ENCODE measurements at places on chromosomes 6 and 20.

DNA sequence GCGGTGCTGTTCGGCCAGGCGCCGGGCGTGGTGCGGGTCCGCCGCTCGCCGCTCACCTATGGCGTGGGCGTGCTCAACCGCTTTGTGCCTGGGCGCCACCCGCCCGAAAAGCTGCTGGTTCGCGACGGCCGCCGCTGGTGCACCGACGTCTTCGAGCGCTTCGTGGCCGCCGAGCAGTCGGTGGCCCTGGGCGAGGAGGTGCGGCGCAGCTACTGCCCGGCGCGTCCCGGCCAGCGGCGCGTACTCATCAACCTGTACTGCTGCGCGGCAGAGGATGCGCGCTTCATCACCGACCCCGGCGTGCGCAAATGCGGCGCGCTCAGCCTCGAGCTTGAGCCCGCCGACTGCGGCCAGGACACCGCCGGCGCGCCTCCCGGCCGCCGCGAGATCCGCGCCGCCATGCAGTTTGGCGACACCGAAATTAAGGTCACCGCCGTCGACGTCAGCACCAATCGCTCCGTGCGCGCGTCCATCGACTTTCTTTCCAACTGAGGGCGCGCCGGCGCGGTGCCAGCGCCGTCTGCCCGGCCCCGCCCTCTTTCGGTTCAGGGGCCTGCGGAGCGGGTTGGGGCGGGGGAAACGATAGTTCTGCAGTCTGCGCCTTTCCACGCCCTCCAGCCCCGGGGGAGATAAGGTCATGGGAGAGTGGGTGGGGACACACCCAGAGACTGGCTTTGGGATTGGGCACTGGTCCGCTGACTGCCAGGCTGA is 15.7 kb downstream of the ADISSP start:
- peak; percentile 33 for DNase-seq

DNA sequence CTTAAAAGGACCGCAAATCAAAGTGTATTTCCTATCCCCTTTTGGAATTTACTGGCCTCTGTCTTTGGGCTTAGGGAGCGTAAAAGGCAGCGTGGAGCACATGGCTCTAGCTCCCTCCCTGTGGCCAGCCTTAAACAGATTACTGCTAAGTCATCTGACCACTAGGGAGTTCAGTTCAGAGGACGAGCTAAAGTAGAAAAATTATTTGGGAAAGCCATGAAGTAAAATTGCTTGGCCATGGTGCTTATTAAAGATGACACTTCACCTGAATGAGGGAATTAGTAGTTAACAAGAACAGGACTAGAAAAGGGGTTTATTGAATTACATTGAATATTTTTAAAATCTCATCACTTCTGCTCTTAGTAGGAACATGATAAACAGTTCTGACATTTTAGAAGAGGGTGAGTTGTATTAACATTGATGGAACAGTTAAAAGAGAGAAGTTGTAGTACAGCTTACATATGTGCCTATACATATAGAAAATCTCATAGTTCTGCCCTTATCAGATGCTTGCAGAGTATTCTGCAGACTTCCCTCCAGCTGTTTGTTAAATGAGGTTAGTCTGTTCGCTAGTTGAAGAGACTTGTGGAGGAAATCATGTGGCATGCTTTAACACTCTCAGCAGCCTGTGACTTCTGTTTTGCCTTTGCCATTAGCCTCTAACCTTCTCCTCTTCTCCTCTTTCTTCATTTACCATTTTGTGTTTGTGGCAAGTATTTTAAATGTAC is 31.2 kb upstream of the MAPK13 start:
- no peak for DNase-seq

- peak; percentile 46 for DNase-seq
Observed at GRCh38 chr20:48668451-48668946, 159.3 kb downstream of the PREX1 start.

DNA sequence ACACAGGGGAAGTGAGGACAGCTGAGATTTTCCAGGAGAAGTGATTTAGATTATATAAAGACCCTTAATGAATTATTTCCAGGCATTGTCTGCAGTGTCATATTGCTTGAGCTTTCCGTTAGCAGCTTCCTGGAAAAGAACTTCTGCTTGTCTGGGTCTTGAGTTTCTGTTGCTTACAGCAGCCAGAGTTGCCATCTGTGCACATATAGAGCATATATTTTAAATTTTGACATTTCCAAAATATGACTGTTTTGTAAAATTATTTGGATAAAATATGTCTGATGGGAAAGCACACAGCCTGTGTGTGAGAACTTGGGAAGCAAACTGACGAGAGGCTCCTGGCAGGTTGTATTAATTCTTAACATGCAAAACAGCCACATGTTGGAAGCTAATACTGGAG is 21.0 kb upstream of the NKX2-2 start:
- no peak for DNase-seq

GRCh38 chr6:139027620-139028182 is 844 bp upstream of the ABRACL start:
- DNase-seq: no peak

DNA sequence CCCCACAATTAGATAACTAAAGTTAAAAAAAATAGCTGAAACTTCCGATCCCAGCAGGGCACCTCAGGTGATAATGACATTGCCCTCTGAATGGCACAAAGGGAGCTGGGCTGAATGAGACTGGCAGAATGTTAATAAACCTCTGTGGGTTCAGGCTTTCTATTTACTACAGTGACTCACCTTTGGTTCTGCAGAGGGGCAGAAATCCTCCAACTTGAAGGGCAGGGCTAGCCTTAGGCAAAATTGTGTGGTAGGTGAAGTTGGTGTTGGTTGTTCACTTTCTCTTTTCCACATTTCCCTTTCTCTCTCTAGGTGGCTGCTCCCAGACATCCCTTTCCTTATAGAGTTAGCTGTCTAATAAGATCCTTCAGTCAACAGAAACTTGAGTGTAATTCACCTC is 625.2 kb downstream of the EPM2A start:
- no peak for DNase-seq

DNA sequence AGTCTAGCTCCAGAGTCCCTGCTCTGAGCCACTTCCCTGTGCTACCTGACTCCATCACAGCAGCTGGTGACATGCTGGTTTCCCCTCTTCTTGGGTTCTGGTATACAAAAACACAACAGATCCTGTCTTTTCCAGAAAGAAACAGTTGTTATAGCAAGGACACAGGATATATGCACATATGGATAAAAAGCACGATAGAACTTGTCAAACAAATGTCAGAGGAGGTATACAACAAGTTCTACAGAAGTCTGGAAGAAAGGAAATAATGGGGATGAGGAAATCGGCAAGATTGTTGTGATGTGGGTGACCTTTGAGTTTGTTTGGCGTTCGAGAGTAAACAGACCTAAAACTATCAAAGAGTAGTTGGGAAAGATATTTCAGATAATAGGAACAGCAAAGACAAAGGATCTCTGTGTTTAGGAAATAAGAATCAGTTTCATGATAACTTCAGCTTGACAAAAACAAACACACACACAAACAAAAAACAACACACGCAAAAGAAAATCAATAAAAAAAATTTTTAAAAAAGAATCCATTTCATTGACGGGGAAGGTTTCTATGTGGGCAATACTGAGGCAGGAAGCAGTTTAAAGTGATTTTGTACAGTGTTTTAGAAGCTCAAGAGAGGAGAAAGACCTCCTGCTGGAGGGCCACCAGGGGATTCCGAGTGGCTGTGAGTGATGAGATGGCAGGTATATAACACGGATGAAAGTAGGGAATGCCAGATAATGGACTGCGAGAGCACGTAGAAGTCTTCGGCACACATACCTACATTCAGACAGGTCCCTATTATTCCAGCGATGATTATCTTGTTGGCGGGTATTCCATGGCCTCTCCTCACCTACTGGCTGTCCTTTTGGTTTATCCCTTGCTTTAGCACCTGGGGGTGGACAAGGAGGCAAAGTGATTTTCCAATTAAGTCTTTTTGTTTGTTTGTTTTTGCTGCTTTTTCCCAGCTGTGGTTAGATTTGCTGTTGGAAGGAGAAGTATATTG is 174.9 kb downstream of the HS3ST5 start:
- peak; percentile 0 for DNase-seq

DNA sequence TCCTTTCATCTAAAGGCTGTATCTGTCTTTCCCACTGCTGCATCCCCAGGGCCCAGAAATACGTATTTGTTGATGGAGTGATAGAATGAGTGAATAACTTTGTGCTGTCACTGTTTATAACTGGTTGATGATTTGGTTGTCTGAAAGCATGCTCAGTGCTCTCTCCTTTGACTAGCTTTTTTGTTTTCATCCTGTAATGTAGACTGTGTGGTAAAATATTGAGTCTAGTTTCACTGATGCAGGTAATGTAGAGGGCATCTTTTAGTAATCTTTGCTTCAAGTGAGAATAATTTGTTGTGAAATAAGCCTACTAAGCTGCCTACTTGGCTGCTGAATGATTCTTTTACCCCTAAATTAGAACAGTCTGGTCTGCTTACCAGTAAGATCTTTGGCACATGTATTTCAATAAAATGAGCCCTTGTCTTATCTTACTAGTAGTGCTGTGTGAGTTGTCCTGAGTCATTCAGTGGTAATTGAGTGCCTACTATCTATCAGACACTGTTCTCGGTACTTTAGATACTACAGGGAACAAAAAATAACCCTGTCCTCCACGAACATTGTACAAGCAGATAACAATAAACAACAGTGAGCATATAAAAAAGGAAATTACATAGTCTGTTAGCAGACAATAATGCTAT is 39.9 kb downstream of the MAPK14 start:
- DNase-seq: no peak

DNA sequence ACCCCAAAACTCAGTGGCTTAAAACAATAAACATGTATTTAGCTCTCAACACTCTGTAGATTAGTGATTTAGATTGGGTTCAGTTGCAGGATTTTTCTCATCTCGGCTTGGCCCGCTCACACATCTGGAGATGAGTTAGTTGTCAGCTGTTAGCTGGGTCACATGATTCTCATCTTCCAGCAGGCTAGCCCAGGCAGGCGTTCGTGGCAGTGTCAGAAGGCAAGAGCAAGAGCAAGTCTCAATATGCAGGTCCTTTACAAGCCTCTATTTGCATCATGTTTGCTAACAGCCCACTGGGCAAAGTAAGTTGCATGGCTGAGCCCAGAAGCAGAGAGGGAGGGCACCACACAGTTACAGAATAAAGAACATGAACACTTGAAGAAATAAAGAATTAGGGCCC is 83.6 kb upstream of the MYLIP start:
- no peak for DNase-seq

DNA sequence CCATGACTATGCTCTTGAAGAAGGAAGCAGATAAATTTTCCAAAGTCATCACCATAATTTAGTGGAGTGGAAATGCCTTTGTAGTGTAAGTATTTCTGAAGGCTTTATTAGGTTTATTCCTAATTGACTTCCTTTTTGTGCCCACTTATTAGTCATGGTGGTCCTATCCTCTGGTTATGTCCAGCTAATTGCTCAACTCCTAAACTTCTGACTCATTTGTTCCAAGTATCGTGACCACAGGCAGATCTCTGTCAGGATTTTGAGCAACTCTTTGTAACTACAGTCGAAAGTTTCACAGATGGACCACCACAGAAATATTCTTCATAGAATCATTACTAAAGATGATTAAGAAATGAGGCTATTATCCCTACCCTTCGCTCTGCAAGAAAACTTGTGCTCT is 315.6 kb upstream of the PTCHD4 start:
- DNase-seq: no peak

DNA sequence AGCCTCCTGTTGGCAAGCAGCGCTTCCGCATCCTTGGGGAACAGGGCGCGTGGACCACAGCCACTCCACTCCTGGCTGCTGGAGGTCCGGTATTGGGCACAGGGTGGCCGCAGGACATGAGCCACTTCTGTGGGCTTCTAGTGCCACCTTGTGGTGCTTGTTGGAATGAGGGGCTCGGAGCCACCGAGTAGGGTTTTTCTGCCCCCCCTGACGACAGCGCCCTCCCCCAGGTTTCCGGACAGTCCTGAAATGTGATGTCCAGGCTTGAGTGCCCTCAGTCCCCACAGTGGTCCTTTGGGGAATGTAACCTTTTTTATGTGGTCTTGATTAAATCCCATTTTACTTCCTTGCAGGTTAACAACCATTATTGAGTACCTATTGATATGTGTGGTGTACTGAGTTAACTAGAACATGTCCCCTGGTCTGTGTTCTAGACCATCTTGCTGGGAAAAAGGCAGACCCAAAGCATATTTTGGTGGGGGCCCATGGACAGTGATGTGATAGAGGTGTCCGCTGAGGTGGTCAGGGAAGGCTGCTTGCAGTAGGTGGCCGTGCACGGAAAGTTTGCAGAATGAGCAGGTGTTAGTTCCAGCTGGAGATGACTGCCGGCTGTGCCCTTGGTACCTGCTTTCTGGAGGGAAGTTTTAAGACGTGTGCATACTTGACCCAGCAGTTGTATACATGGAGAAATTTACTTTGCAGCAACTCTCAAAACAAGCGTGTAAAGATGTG is 70.0 kb downstream of the PTPN1 start:
- DNase-seq: peak; percentile 16

DNA sequence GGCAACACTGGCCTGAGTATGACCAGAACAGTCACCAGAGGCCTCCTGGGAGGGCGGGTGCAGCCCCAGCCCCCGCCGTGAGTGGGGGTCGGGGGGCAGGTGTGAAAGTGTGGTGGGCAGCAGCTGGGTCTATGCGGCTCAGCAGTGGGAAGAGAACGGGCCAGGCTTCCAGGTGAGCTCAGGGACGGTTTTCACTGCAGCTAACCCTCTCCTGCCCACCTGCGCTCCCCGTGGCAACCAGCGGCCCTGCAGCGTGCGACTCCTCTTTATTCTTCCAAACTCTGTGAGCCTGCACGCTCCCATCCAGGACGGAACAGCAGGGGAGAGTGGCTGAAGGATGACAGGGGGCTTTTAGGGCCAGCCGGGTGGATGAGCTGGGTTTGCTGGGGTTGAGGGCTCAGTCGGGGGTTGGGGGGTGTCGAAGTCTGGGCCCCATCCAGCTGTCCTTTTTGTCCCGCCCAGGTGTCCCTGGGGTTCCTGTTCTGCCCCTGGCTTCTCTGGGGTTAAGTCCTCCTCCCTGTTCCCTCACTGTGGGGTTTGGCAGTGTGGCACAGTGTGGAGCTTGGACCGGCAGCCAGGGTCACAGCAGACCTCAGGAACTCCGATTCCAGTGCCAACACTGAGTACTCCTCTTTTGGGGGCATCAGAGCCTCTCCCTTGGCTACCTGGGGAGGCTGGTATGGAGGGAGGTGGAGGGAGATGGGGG is 859 bp upstream of the BIRC7 start:
- DNase-seq: no peak

Data from substantia nigra (tissue), 51 donors.